LHCN-M2 (cell line): ENCODE measurements at places on chromosomes 7 and 10. TPM values are rescaled to one million over a fixed set of nuclear protein-coding genes. Genes with fewer than 3 reads are reported as not detected.

GRCh38 chr7:136142583-136142982, 165.4 kb upstream of the MTPN start:
- no peak for DNase-seq

GRCh38 chr7:132956556-132956955, 125.3 kb downstream of the CHCHD3 start:
- no peak for DNase-seq

The DGKI gene
- total RNA-seq: 4.2 and 5.3 TPM in 2 replicates

GRCh38 chr10:26780793-26781601, 79.8 kb downstream of the ABI1 start:
- peak; percentile 82 for DNase-seq

The PTER gene
- 5.8 and 8.7 TPM in 2 replicates for total RNA-seq
